ENCODE measurements at places on chromosomes 11 and 22. TPM values are rescaled to one million over a fixed set of nuclear protein-coding genes. Genes with fewer than 3 reads are reported as not detected.

Gene ARL14EP
- total RNA-seq: 31.0 TPM

DNA sequence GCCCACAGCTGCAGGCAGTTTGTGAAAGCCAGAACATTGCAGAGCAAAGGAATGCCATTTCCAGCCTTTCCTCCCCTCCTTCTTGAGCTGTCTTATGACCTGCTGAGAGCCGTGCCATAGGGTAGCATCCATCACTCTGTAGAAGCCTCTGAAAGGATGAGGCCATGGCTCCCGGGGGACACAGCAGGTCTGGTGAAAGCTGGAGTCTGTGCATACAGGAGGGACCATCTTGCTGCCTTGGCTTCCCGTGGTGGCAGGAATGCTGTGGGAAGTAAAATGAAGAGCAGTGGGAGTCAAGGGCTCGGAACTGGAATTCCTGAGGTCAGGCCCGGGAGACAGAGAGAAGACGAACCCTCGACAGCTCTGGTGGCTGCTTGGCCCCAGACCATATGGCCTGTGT lies 30.9 kb downstream of the ANO1 start:
- no peak for DNase-seq
- no peak overlapping the region for H3K27ac ChIP-seq
- H3K4me3 ChIP-seq: no peak overlapping the region
- peaks cover 7% of the 10 kb centered on the region for H3K27me3 ChIP-seq
- H3K4me1 ChIP-seq: peaks cover 5% of the 10 kb centered on the region
- no peaks in the 10 kb centered on the region for H3K36me3 ChIP-seq

DNA sequence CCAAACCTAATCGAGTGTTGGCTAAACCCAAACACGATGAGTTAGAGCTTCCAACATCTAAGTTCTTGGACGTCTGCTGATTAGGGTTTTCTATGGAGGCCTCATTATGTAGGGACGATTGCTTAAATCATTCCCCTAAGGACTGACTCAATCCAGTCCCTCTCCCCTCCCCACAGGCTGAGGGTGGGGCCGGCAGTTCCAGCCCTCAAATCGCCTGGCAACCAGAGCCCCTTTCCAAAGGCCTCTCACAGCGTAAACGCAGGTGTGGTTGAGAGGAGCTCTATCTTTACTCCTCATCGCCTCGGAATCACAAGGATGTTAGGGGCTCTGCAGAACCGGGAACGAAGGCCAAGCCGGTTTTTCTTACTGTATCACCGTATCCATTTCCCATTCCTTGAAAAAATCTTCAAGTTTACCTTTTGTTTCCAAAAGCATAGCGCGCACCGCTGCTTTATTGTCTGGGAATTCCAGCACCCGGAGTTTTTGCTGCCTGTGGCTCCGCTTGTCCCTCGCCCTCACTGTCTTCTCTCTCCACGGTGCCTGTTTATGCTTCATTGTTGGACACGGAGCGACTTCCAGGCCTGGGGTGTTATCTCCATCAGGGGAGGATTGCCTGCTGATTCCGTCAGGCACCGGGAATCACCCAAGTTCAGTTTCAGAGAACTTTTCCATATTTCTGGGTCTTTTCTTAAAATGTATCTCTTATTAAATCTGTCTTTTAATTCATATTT lies 13.8 kb upstream of the IFITM3 start:
- DNase-seq: no peak
- no peak overlapping the region for H3K4me3 ChIP-seq
- H3K27me3 ChIP-seq: no peaks in the 10 kb centered on the region
- peaks cover 34% of the 10 kb centered on the region for H3K4me1 ChIP-seq
- H3K36me3 ChIP-seq: no peaks in the 10 kb centered on the region
- H3K27ac ChIP-seq: no peak overlapping the region

DNA sequence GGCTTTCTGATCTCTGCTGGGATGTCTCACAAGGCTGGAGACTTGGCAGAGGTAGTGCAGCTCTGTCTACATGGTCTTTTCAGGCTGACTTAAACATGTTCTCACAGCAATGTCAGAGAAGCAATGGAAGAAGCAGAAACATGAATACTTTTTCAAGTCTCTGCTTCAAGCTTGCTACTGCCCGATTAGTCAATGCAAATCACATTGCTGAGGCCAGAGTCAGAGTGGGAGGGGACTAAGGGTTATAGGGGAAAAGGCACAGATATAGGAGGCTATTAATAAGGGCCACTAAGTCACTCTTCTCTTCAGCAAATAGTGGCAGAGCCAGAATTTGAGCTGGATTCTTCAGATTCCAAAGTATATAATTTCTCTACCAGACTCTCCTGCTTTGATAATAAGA lies 390.5 kb downstream of the TMEM135 start:
- DNase-seq: no peak
- H3K27me3 ChIP-seq: no peaks in the 10 kb centered on the region
- no peaks in the 10 kb centered on the region for H3K4me1 ChIP-seq
- no peak overlapping the region for H3K27ac ChIP-seq
- H3K4me3 ChIP-seq: no peak overlapping the region

- no peaks in the 10 kb centered on the region for H3K4me1 ChIP-seq
- no peak for DNase-seq
- H3K27ac ChIP-seq: no peak overlapping the region
Observed at GRCh38 chr22:34638128-34638527, 427.8 kb upstream of the ISX start.

- DNase-seq: no peak
- no peaks in the 10 kb centered on the region for H3K27me3 ChIP-seq
- peaks cover 19% of the 10 kb centered on the region for H3K36me3 ChIP-seq
- H3K4me1 ChIP-seq: peaks cover 5% of the 10 kb centered on the region
- no peak overlapping the region for H3K4me3 ChIP-seq
Observed at GRCh38 chr11:74090701-74091100, 80.1 kb downstream of the C2CD3 start.

GRCh38 chr22:36413022-36413775 lies 25.4 kb upstream of the MYH9 start:
- H3K4me1 ChIP-seq: peaks cover 22% of the 10 kb centered on the region
- no peaks in the 10 kb centered on the region for H3K27me3 ChIP-seq
- H3K27ac ChIP-seq: no peak overlapping the region
- no peak overlapping the region for H3K4me3 ChIP-seq

Gene HEPHL1
- total RNA-seq: not detected

Gene RIMBP3C
- total RNA-seq: 0.46 TPM

DNA sequence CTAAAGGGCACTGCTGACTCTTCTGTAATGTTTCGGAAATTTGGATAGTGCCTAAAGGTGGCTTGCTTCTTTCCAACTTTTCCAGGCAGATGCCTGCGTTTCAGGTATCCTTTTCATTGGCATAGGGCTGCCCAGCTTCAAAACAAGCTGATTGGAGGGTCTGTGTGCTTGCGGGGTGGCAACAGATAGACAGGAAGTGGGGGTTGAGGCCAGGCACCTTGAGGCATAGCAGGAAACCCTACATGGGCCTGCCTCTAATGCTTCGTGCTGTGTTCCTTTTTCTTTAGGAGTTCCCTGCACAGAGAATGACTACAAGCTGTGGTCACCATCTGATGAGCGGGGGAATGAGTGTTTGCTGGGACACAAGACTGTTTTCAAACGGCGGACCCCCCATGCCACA lies 92.2 kb upstream of the SORL1-AS1 start:
- no peaks in the 10 kb centered on the region for H3K27me3 ChIP-seq
- peak overlapping the region; percentile 70 for H3K27ac ChIP-seq
- no peak overlapping the region for H3K4me3 ChIP-seq
- H3K4me1 ChIP-seq: peaks cover 61% of the 10 kb centered on the region
- peak; percentile 51 for DNase-seq

Gene KCNJ1
- total RNA-seq: not detected

Gene OSBP2
- 2.9 TPM for total RNA-seq

DNA sequence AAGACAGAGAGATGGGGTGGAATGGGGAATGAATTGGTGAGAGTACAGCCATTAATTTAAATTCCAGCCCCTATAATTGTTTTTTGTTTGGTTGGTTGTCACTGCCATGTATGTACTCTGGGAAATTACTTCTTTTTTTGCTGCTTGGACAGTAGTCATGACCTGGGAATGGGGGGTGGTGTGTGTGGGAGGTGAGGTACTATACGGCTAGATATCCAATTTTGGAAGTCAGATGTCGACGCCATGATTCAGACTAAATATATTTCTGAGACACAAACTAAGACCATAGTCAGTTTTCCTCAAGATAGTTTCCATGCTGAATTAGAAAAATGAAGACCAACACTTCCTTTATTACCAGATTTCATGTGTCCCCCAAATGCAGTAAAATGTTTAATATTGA lies 7.4 kb upstream of the BDNF start:
- no peaks in the 10 kb centered on the region for H3K36me3 ChIP-seq
- no peak overlapping the region for H3K4me3 ChIP-seq
- peaks cover 19% of the 10 kb centered on the region for H3K27me3 ChIP-seq
- no peak for DNase-seq
- no peak overlapping the region for H3K27ac ChIP-seq
- no peaks in the 10 kb centered on the region for H3K4me1 ChIP-seq
